ENCODE measurements at places on chromosomes 11 and 22.

DNA sequence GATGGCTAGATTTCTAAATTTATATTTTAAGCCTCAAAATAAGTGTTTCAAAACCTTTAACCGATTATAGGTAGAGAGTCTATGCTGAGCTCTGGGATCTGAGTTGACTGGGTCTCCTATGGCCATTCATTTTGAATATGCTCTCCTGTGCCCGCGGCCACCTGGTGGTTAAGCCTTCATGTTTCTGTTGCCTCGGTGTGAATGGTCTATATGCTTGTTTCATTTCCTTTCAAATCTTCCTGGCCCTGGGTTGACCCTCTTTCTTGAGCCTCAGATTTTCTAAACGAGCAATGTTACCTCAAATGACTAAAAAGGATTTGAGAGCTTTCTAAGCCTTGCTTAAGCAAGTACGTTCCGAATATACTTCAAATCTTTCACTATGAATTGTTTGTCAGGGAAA, 789.4 kb upstream of the KIRREL3 start:
- DNase-seq = peak; percentile 28

DNA sequence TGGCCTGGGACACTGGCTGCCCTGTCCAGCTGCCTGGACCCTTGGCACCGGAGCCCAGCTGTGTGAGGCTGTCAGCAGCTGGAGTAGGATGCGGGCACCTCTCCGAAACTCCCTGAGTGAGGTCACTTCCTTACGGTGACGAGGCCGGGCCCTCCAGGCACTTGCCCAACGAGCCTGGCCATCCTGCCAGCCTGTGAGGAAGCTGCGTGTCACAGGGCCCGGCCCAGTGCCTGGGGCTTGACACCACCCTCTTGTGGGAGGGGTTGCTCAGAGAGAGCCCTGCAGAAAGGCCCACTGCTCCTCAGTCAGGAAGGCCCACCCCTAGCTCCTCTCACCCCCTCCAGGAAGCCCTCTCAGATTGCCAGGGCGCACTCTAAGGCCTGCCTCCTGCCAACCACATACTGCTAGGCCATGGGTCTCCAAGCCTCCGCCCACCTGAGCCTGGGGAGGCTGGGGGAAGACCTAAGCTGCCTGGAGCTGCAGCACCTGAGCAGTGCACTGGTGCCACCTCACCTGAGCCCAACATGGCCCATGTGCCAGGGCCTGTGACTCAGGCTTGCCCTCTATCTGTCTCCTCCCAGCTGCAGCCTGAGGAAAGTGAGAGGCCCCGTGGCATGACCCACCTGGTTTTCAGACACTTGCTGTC, 4.3 kb upstream of the PHLDA2 start:
- DNase-seq = no peak

DNA sequence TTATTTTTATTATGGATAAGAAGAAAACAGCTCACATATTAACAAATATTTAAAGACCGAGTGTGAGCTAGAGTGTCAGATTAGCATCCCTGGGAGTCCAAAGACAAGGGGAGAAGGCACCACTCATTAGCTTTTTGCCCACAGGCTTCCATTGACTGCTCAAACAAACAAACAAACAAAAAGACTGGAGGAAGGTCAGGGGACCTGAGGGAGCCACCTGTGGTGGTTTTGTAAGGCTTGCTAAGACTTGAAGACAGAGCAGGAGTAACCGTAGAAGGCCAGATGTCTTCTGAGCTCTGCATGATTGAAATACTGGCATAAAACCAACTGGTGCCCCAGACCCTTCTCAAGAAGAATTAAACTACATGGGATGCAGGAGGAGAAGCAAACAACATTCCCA, 395.2 kb upstream of the CNTN5 start:
- DNase-seq = no peak

- peak; percentile 74 for DNase-seq
These were observed 43.2 kb upstream of the ETS1 start for GRCh38 chr11:128630367-128631230.

DNA sequence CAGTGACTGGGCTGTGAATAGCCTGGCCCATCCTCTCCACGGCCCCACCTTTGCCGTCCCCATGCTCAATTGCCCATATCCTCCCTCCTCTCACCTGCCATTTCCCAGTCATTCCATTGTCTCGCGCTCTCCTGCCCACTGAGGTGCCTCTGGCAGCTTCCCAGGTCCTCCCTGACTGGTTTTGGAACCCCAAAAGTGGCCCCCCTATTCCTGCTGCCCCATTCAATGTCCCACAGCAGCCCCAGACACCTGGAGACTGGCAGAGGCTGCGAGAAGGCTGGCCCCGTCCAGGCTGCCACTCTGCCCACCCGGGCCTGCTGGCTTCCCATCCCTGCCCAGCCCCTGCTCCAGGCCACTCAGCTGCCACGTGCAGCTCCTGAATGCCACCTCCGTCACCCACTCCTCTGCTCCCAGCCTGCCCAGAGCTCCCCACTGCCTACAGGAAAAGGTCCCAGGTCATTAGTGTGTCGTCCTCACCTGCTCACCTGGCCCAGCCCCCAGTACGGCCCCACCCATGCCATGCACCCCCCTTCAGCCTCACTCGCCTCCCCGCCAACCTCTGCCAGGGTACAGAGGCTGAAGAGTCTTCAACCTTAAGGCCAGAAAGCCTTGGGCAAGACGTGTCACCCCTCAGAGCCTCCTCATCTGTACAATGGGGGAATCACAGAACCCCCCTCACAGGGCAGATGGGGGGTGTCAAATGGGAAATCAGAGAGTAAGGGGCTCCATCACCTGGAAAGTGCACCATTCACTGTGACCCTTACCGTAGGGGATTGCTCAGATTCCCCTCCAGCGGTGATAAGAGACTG, 37.5 kb downstream of the KCNJ4 start:
- DNase-seq = no peak

- no peak for DNase-seq
These were observed 77.4 kb downstream of the NAV2 start for GRCh38 chr11:19789835-19790710.

DNA sequence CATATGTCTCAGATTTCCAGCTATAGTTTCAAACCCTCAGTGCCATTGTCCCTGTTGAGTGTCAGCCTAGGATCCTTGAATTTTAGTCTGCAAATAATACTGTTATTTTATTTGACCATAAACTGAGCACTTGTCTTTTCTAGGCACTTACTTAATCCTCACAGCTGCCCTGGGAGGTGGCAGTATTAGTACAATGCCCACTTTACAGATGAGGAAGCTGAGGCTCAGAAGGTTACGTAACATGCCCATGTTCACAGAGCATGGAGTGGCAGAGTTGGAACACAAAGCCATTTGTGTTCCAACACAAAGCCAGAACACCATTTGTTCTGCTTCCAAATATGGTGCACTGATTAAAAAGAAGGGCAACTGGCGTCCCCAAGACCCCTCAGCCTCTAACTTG, 38.2 kb upstream of the ALX4 start:
- DNase-seq = no peak

DNA sequence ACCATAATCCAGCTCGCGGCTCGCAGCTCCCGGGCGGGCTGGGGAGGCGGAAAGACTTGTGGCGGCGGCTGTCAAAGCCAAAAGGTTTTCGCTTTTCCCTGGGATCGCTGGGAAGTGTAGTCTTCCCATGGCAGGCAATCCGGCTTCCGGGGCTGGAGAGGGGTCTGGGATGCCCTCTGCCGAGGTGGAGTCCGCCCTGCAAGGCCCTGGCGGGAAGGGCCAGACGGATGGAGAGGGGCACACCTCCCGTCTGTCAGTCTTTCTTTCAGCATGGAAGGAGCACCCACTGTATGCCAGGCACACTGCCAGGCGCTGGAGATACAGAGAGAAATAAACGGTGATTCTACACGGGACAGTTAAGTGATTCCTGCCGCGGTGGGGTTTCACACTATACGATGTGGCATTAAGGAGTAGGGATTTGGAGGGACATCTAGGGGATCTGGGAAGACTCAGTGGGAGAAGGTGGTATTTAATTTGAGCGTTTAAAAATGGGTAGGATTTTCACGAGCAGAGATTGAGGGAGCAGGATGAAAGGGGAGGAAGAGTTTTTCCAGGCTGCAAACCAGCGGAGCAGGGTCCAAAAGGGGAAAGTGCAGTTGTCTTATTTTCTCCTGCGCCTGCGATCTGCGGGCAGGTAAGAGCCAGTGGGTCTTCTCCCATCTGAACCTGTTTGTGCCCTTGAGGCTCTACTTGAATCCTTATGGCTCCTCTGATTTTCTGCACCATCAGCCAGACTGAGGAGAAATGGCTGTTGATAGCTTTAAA, at the start of gene BACE1:
Gene BACE1 (minus strand): TSS at position 60 of the 765 bp plus-strand sequence. CDS start 461 bp downstream, outside the sequence.
- peak; percentile 89 for DNase-seq
